Prostate gland (tissue), 2 donors: ENCODE measurements at places on chromosomes 1 and 21. TPM values are rescaled to one million over a fixed set of nuclear protein-coding genes. Genes with fewer than 3 reads are reported as not detected.

DNA sequence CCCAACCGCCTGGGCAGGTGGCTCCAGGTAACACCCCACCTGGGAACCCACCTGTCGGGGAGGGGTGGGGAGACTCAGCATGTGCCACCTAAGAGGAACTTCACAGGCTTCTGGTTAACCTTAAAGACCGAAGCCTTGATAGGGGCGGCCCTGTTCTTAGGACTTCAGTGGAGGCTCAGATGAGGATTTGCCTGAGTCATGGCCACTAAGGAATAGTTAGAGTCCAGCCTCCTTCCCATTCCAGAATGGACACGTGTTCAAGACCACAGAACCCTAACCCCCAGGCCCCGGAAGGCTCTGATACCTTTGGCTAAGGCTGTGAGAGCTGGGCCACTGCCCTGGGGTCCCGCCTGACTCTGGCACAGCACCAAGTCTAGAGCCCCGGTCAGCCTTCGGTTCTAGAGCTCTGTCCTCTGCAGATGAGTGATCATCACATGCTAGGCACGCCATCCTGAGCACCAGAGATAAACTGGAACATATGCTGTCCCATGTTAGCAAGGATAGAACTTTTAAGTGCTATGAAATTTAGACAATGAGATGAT lies 20.3 kb downstream of the PADI6 start:
- no peak overlapping the region for H3K27ac ChIP-seq
- no peaks in the 10 kb centered on the region for H3K4me1 ChIP-seq
- H3K27me3 ChIP-seq: no peaks in the 10 kb centered on the region

The CSRP1 gene
- total RNA-seq: 1,634 TPM

DNA sequence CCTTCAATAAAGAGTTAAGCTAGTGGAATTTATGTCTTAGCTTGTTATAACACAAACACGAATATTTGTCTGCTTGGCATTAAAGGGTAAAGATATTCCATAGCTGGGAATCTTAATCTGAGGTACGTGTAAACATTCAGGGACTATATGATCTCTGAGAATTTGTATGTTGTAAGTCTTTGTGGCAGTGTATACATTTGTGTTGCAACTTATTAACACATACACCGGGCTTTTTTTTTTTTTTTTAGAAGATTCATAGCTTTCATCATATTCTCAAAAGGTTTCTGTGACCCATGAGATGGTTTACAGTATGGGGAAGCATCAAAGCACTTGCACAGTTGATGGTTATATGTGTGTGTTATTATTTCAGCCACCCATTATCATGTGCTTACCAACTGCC lies 3.0 kb downstream of the GGPS1 start:
- no peak for DNase-seq
- H3K4me3 ChIP-seq: no peak overlapping the region
- H3K27ac ChIP-seq: no peak overlapping the region
- no peaks in the 10 kb centered on the region for H3K36me3 ChIP-seq

- H3K27me3 ChIP-seq: no peaks in the 10 kb centered on the region
- no peak overlapping the region for H3K27ac ChIP-seq
- DNase-seq: no peak
- H3K4me1 ChIP-seq: no peaks in the 10 kb centered on the region
These were observed 2.1 kb downstream of the GJA8 start for GRCh38 chr1:147904726-147905125.

DNA sequence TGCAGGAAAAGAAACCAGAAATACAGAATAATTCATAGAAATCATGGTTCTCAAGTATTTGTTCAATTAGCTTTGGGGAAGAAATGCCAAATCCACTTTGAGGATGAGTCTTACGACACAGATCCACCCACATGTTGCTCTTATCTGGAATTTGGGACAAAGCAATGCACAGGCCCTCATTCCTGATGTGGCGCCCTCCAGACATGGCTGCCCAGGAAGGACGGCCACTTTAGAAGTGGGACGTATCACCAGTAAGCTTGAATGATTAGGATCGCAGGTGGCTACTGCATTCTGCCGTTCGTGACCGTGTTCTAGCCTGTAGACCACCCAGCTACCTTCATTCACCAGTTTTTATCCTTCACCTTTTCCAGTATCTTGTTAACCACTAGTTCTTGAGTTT lies 20.1 kb upstream of the NCMAP start:
- H3K4me3 ChIP-seq: no peak overlapping the region
- no peaks in the 10 kb centered on the region for H3K27me3 ChIP-seq
- H3K4me1 ChIP-seq: no peaks in the 10 kb centered on the region
- H3K36me3 ChIP-seq: no peaks in the 10 kb centered on the region

DNA sequence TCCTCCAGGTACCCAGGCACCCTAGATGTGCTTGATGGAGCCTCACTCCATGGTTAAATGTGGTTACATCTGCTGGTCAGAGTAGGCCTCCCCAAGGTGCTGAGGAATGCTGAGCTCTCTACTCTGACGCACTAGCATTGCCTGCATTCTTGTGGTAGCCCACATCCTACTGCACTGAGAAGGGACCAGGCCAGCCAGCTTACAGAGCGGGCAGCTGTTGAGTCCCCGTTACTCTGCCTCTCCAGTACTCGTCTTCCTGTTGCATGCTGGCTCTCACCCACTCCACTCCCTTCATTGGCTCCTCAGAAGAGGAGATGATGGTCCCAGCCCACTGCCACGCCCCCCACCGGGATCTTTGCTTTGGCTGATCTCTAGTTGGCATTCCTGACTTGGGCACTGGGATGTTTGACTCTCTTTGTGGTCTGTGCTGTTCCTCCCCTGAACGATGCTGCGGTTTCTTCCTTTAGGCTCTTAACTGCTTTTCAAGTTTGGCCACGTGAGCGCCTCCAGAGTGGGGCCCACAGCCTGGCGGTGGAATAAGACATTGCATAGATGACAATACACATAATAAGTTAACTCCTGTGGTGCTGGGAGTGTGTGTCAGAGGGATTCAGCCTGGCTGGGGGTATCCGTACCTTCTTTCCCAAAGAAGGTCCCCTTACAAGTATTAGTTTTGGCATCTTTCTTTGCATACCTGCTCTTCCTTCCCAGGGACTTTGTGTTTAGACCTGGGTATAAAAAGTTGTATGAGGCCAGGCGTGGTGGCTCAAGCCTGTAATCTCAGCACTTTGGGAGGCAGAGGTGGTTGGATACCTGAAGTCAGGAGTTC lies 18.6 kb downstream of the AZIN2 start:
- no peaks in the 10 kb centered on the region for H3K36me3 ChIP-seq
- H3K4me1 ChIP-seq: no peaks in the 10 kb centered on the region
- no peaks in the 10 kb centered on the region for H3K27me3 ChIP-seq
- peak; percentile 20 for DNase-seq
- H3K27ac ChIP-seq: peak overlapping the region; percentile 13

DNA sequence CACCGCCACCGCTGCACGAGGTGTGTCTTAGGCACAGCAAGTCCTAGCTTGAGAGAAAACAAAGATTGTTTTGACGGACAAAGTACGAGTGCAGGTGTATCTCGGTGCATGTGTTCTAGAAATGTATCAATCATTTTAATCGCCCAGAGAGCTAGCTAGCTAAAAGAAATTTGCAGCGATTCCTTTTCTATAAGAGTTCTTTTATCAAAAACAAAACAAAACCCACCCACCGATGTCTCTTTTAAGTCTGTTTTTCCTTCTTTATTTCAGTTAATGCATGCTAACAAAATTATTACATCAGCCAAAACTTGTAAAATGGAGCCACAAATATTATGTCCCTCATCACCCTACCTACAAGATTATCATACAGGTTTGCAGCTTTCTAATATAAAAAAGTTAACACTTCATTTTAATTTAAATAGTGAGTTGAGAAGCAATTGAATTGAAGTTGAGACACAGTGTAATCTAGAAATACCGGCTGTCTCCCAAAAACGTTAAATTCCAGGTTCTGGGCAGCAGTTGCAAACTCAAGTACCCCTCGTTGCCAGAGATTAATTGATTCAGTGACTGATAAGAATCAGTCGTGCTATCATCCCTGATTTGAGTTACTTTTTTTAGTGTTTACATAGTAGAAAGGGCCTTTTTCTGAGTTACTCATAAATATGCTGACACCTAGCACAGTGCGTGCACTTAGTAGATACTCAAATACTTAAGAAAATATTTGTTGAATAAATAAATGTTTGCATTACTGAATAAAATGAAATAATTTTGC lies 1.5 kb upstream of the SYDE2 start:
- peak overlapping the region; percentile 94 for H3K27ac ChIP-seq
- no peak for DNase-seq
- H3K36me3 ChIP-seq: no peaks in the 10 kb centered on the region
- no peaks in the 10 kb centered on the region for H3K27me3 ChIP-seq

- peak overlapping the region; percentile 33 for H3K4me3 ChIP-seq
- H3K27ac ChIP-seq: peak overlapping the region; percentile 86
- H3K4me1 ChIP-seq: peaks cover 38% of the 10 kb centered on the region
- H3K36me3 ChIP-seq: no peaks in the 10 kb centered on the region
These were observed 22.6 kb downstream of the ETNK2 start for GRCh38 chr1:204128964-204129896.

The DYNLT4 gene
- total RNA-seq: not detected

GRCh38 chr1:15968172-15968571 lies 7.7 kb downstream of the ZBTB17 start:
- no peaks in the 10 kb centered on the region for H3K27me3 ChIP-seq
- H3K4me1 ChIP-seq: no peaks in the 10 kb centered on the region
- no peak for DNase-seq

DNA sequence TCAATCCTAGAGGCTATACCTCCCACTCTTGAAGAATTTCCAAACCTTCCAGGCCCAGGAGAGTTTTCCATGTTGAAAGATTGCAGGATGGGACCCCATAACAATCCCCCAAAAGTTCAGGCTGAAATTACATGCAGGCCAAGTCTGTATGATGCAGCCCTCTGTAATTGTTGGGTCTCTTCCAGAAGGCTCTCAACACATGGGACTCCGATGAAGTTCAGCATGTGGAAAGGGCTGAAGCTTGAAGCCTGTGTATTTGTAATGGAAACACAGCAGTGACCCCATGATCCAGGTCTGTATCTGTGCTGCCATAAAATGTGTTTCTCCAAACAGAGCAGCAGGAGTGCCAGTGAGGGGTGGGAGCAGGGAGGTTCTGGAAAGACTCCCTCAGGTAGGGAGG lies 202.5 kb upstream of the LYPLAL1 start:
- no peak overlapping the region for H3K4me3 ChIP-seq
- no peak overlapping the region for H3K27ac ChIP-seq

DNA sequence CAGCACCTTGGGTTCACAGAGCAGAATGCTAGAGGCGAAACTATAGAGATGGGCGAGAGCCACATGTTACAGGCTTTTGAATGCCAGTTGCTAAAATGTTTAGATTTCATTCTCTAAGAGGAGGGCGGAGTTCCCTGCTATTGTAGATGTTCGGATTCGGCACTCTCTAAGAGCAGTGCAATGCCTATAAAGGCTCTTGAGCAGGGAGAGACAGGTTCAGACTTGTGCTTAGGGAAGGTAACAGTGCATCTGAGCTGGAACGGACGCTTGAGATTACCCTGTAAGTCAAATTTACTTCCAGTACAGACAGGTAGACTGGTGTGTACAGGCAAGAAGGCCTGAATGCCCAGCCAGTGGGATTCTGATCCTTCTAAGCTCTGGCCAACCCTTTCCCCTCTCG lies 15.3 kb downstream of the LURAP1 start:
- DNase-seq: peak; percentile 81
- no peak overlapping the region for H3K4me3 ChIP-seq
- H3K27ac ChIP-seq: peak overlapping the region; percentile 60
- H3K4me1 ChIP-seq: no peaks in the 10 kb centered on the region

GRCh38 chr1:215501496-215501895 lies 65.6 kb upstream of the KCTD3 start:
- no peak overlapping the region for H3K4me3 ChIP-seq
- no peak overlapping the region for H3K27ac ChIP-seq
- no peaks in the 10 kb centered on the region for H3K36me3 ChIP-seq
- no peak for DNase-seq
- no peaks in the 10 kb centered on the region for H3K27me3 ChIP-seq
- H3K4me1 ChIP-seq: no peaks in the 10 kb centered on the region

The OR2W3 gene
- total RNA-seq: 2.4 TPM

The TRAF3IP3 gene
- 0.73 TPM for total RNA-seq
